ENCODE measurements at places on chromosomes 7 and 10.

- DNase-seq: no peak
Measured at GRCh38 chr10:58578366-58578765, 65.7 kb downstream of the BICC1 start.

DNA sequence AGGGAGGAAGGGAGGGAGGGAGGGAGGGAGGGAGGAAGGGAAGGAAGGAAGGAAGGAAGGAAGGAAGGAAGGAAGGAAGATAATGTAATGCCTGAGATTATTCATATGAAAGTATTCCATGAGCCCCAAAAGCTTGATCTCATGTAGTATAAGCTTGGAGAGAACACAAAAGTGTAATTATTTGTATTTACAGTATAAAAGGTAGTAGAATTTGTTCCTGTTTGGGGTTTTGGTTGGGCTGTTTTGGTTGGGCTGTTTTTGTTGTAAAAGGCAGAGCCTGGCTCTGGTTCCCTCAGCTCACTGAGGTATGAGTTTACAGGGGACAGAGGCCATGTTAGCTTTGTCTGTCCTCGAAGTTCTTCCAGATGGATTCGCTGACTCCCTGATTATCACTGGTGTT is 45.3 kb upstream of the EBLN1 start:
- DNase-seq: no peak

GRCh38 chr10:116521424-116522290 is 24.1 kb upstream of the PNLIP start:
- peak; percentile 25 for DNase-seq

GRCh38 chr10:14062528-14063260 is 268.0 kb downstream of the FRMD4A start:
- peak; percentile 82 for DNase-seq

DNA sequence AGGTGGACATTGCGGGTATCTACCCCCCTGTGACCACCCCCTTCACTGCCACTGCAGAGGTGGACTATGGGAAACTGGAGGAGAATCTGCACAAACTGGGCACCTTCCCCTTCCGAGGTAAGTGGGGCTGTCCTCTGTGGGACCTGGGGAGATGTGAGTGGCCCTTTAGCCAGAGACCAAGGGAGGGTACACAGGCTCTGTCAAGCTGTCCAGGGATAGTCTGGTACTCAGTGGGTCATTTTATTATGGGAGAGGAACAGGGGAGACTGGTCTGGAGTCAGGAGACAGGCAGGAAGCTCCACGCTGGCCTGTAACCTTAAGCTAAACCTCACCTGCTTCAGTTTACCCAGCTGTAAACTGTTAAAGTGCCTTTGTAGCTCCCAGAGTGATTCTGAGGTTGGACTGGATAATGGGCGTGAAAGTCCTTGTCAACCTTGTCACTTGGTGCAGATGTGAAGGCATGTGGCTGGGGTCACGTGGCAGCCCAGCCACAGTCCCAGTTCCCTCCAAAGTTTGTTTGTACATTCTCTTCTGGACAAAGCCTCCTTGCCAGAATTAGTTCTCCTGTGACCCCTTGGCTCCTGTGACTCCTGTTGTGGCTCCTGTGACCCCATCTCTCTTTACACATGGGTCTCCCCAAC is 729 bp downstream of the HOGA1 start:
- no peak for DNase-seq

DNA sequence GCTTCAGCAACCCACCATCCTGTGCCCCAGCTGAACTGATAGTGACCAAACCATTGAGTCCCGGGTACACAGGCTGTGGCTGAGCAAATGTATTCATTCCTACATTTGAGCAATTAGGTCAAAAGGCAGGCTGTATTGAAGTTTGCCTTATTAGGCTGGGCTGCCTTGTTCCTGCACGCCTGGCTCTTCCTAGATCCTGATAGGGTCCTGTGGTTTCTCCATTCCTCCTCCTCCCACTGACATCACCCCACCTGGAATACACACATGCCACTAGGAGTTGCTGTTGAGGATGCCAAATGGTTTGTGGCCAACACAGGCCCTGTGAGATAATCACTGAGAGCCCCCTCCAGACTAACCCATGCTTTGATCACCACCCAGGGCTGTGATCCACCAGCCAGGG is 66.4 kb upstream of the FGFR2 start:
- DNase-seq: no peak

- DNase-seq: no peak
Measured at GRCh38 chr7:7859411-7859810, 109.2 kb upstream of the GLCCI1 start.

DNA sequence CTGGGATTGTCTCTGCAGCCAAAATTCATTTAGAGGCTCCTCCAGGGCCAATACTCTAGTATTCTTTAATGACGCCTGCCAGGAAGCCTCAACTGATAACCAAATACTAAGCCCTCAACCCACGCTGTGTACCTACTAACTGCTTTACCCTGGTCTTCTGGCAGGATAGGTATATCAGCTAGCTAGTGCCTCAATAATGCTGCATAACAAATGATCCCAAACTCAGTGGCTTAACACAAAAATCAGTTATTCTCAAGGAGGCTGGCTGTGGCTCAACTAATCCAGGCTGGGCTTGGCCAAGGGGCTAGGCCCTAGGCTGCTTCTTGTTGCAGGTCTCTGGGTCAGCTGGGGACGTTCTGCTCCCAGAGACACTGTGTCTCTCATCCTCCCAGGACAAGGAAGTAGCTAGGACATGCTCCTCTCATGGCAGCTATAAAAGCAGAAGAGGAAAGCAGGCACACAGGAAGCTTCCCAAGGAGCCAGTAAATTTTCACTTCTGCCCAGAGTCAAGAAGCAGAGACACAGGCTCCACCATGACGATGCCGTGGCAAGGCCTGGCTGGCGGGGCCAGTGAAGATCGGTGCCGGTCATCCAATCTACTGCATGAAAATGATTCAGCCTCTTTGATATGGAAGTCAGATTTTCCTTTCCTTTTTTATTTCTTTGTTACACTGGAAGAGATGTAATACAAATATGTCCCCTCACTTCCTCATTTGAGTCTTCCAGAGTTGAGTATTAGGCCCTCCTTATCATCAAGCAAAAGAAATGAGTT is 28.6 kb upstream of the COL13A1 start:
- DNase-seq: no peak

DNA sequence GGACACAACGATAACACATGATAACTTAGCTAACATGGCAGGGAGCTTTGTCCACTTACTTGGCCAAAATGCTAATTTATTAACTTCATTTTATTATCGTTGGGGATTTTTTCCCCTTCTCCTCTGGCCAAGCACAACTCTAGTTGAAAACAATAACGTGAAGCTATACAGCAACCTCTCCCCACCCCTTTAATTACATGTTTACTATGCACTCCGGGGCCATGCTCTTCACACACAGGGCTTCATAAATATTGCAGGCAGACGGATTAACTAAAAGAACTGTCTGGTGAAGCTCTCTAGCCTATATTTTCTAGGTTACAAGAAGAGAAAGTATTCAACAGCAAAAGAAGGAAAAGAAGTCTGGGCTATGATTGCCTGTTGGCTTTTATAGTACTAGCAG is 51.7 kb downstream of the XRCC2 start:
- no peak for DNase-seq

DNA sequence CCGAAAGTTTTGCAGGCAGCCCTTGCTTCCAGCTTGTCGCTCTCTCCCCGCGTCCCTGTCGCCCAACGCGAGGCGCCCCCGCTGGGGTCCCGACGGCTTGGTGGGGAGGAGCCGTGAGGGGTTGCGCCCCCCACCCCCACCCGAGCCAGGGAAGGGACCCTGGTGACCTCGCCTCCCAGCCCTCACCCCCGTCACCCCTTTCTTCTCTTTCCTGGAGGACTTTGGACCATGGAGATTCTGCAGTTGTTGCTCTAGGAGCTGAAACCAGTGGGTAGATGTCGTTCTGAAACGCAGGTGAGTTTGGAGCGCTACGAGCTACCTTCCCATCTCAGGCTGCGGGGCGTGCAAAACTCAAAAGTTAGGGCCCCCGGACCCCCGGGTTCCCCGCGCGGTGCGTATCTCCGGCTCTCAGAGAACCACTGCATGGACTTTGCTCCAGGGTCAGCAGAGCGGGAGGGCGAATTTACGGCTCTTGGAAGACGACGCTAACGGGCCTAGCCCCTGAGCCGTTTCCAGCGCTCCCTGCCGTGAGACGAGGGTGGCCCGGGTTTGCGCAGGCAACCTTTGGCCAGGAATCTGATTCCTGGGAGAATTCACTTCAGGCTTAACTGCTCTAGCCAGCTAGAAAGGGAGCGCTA is 684 bp upstream of the ATXN7L1 start:
- DNase-seq: peak; percentile 17

GRCh38 chr10:62580396-62580795 is 206.2 kb downstream of the ZNF365 start:
- DNase-seq: peak; percentile 50

- no peak for DNase-seq
Measured at GRCh38 chr7:5439572-5440496, 16.2 kb upstream of the TNRC18 start.

GRCh38 chr10:28387140-28387539 is 84.3 kb upstream of the MPP7 start:
- no peak for DNase-seq

DNA sequence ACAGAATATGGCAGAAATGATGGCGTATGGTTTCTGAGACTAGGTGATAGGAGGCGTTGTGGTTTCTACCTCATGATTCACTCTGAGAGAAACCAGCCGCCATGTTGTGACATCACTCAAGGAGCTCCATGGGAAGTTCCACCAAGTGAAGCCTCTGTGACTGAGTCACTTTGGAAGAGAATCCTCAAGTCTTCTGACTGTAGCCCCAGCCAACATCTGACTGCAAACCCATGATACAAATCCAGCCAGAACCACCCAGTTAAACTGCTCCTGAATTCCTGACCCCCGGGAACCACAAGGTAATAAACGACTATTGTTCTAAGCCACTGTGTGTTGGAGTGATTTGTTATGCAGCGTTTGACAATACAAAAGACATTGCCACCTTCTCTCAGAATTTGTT is 91.1 kb upstream of the CARD11 start:
- peak; percentile 37 for DNase-seq

DNA sequence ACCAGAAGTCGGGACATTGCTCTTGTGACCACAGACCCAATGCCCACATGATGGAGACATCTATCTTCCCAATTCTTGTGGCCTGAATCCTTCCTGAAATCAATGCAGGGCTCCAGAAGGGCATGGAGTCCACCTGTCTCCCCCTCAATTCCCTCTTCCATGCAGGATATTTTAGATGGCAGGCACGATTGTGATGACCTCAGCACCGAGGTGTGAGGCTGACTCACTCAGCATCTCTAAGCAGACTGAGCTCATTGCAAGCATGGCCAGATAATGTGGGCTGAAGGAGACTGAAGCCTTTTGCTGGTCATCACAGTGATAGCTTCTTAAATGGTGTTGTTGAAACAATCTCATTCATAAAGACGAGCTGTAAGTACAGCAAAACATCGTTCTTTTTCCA is 374.9 kb upstream of the PODXL start:
- DNase-seq: no peak

GRCh38 chr7:28799619-28800018 is 158.5 kb downstream of the TRIL start:
- peak; percentile 15 for DNase-seq

- no peak for DNase-seq
Measured at GRCh38 chr7:144415858-144416257, 12.4 kb upstream of the NOBOX start.

GRCh38 chr7:3010161-3010560 is 33.5 kb downstream of the CARD11 start:
- no peak for DNase-seq

DNA sequence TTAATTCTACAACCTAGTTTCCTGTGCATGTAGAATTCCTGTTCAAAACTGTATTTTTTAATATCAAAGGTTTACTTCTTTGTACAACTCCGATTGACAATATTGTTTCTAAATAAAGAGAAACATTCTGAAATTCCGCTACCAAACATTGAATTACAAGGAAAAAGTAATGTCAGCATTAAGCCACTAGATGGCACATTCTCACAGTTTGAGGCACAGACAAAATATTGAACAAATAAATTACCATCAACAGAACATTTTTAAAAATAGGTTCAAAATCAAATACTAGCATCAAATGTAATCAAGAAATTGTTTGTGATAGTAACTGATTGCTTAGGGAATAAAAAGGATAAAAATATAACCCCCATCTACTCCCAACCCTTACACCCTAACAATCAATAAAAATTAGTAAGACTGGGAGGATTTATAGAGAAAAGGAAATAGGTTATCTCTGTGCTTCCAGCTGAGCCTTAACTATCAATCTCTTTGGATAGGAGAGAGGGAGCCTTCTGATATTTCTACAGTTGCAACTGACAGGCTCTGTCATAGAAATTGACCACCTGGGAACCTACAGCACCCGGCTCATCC is 86.6 kb upstream of the C7orf33 start:
- peak; percentile 33 for DNase-seq

GRCh38 chr10:11042357-11042756 is 24.7 kb downstream of the CELF2 start:
- DNase-seq: peak; percentile 61

DNA sequence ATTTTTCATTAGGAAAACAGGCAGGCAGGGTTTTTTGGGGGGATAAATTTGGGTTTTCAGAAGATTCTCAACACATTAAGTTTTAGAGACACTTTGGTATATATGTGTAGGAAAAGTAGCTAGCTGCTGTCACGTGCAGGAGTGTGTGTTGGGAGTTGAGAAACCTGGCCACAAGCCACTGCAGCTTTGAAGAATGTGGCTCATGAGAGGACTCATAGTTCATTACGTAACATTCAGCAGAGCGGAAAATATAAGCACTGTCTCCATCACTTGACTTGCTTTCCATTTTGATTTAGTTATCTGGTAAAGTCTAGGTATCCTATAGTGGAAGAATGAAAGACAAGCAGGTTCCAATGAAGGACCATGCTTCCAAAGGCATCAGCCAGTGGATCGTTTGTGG is 31.2 kb downstream of the SMNDC1 start:
- peak; percentile 87 for DNase-seq

GRCh38 chr7:139284252-139284896 is 53.3 kb downstream of the UBN2 start:
- DNase-seq: no peak

- no peak for DNase-seq
Measured at GRCh38 chr7:18430810-18431209, 64.7 kb upstream of the HDAC9 start.

- DNase-seq: no peak
Measured at GRCh38 chr10:17386021-17386420, 68.4 kb downstream of the ST8SIA6 start.

- DNase-seq: no peak
Measured at GRCh38 chr10:118481871-118482270, 113.6 kb downstream of the PRLHR start.

GRCh38 chr10:1257274-1257673 is 201.1 kb downstream of the WDR37 start:
- DNase-seq: no peak

GRCh38 chr10:85851325-85851724 is 515.3 kb downstream of the GRID1 start:
- no peak for DNase-seq

DNA sequence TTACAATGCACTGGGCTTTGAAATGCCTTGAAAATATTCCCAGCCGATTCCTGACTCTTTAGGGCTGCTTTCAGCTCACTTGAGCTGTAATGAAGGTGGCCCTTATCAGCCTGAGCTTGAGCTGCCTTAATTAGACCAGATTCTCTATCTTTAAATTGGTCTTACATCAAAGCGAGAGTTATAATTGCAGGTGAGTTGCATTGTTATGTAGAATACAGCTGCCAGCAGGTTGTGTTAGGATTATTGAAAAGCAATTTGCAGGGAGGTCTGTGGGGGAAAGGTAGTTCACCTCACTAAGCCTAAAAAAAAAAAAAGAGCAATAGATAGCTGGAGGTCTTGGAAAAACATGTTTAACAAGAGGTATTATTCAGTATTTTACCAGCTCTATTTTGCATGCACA is 142.2 kb upstream of the HABP2 start:
- DNase-seq: no peak
